SK-N-MC (cell line): ENCODE measurements at places on chromosomes 3 and 15.

DNA sequence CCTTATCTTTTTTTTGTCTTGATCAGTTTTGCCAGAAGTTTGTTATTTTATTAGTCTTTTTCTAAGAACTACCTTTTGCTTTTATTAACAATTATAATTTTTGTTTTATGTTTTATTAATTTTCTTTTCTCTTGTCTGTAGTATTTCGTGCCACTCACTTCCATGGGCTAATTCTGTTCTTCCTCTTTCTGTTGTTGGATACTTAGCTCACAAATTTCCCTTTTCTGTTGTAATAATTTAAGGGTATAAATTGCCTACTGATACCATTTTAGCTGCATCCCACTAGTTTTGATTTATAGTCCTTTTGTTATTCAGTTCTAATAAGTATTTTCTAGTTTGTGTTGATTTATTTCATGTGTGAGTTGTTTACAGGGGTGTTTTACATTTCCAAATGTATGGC, 48.6 kb downstream of the SNRK start:
- DNase-seq, result no peak

DNA sequence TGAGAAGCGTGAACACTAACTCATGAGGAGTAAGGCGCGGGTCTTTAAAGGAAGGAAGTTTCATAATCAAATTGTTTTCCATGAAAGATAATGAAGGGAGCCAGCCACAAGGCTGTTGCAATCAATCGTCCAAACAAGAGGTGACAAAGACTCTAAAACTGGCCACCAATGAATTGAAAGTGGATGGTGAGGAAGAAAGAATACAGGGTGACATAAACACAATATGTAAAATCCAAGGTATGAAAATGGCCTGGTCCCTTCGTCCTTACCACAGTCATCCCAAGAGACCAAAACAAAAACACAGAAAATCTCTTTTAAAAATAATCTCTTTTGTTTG, 12.0 kb downstream of the CD86 start:
- no peak for DNase-seq

GRCh38 chr3:45035441-45036301, 9.6 kb downstream of the CLEC3B start:
- DNase-seq, result no peak

DNA sequence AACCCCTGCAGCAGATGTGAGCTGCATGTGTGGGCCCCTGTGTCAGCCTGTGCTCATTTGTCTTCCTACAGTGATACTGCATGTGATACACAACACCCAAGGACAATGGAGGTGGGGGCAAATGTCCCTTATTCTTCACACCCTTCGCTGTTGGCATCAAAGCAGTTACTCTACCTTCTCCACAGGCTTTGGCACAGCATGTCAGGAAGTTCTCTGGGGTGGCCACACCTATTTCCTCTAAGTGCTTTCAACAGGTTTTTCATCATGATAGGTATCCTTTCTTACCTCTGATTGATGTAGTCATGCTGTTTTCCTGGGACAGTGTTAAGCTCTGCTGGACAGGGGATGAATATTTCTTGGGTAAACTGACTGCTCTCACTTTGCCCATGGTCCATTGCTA, 29.5 kb downstream of the ZNF662 start:
- DNase-seq, result no peak

DNA sequence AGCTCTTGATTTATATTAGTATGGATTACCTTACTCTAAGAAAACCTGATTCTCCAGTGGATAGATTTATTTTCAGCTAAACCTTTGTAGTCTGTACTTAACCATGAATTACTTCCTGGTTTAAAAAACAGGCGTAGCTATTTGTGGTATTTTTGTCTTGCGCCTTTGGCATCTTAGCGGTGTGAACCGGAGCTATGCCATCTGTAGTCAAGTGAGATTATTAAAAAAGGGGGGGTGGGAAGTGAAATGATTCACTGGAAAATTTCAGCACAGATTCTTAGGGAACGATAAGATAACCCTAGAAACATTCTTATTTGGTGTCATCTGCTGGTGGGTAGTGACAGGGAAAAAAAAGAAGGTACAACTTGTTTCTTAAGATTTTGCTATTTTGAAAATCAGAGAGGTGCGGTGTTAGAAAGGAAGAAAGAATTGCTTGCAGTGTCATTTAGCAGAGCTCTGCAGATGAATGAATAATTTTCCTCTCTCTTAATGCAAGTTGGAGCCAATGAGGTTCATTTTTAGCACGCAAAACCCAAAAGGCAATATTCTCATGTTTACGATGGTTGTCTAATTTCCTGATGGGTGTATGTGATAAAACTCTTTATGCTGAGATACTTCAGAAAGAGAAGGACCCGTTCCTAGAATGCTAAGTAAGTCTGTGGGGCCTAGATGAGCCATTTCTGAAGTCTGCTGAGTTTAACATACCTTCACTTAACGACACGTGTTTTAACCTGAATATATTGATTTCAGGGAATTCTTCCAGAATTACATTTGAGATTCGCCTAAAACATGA, 44.0 kb downstream of the PSMD6 start:
- no peak for DNase-seq

- DNase-seq, result no peak
Measured at GRCh38 chr3:98359993-98360675, 6.5 kb downstream of the OR5K4 start.

DNA sequence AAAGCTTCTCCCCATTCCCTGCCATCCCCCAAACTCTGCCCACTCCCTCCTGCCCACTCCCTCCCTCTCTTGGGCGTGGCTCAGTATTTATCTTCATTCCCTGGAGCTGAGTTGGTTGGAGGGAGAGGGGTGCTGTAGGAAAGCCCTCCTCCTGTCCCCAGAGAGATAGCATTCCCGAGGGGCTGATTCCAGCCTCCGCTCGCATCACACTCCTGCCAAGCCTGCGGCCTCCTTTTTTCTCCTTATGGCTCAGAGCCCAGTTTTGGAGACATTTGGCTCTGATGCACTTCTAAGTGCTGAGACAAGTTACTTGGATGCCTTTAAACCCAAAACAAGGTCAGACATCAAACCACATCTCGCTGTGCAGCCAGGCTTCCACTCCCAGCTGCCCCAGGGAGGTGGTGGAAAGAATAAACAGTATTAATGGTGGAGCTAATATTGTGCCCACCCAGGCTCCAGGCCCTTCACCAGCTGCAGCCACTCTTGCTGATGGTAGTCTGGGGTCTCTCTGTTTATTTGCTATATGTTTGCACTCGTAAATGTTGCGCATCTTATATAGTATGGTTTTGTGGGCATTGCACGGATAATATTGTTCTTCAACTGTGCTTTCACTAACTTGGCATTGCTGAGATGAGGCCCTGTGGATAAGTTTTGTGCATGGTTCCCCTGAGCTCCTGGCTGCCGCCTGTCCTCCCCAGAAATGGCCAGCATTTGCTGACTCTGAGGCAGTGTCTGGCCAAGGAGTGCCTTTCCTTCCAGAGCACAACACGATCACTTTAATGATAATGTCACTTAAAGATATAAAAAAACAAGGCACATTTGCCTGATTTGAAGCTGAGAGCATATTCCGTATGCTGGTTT, 157.2 kb downstream of the LRRC28 start:
- DNase-seq, result peak; percentile 68

DNA sequence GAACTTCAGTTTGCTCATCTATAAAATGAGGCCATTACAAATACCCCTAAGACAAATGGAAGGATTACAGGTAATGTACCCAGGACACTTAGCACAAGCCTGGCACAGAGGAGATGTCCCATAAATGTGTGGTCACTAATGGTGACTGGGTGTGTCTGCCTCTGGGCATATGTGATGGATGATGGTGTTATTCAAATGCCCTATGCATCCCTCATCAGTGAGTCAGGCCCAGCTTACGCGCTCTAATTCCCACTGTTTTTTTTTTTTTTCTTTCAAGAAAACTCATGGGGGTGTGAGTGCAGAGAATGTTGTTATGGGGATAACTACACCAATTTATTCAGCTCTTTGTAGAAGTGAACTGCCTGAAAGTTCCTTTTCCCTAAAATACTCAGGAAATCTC, 23.6 kb upstream of the KIF23 start:
- no peak for DNase-seq

DNA sequence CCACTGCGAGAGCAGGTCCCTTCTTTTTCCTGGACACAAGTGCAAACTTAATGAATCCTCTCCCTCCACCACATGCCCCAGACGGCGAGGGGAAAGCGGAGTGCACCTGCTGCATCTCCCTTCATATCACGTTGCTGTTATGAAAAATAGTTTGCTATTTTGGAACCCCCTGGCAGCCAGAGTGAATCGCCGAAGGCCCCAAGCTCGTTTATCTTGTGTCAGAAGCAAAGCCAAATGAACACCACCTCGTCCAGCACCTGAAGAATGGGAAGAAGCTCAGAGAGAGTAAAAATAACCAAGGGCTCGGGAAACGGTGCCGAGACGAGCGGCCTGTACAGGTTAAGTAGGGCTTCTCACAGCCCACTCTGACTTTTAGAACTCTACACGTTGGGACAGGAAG, 394.6 kb upstream of the RORA start:
- DNase-seq, result no peak

- DNase-seq, result no peak
Measured at GRCh38 chr3:20054549-20054987, 14.3 kb downstream of the KAT2B start.

DNA sequence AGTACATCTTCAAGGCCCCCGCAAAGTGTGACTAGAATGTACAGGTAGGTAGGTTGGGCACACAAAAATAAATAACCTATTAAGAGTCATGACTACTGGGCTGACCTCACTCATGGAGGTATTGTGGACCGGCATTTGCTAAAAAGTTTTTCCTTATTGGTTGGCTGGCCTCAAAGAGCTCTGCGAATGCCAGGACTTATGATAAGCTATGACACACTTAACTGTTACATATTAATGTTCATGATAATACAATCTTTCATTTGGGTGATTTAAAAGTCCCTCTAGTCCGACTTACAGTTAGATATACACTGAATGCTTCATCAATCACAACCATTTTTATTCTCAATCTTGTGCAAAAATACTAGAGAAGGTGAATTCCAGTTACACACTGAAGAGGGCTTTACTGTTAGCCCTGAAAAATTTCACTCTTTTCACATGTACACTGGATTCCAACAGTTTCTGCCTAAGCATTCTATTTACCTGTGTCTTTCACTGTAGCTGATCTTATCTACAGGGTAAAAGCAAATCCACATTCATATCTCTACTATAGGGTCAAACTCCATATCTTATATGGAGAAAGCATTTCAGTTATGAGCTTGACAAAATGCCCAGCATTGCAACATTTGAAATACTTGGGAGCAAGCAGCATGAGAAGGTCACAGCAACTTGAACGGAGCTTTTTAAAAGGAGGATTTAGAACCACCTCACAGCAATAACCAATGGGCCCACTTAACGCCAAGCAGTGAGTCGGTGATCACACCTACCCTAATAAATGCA, 329.1 kb downstream of the FOXP1 start:
- no peak for DNase-seq

GRCh38 chr3:166388321-166388720, 551.1 kb upstream of the BCHE start:
- DNase-seq, result no peak

GRCh38 chr15:26294059-26294689, 431.0 kb upstream of the ATP10A start:
- DNase-seq, result no peak
